Activated naive CD8-positive, alpha-beta T cell treated with anti-CD3 and anti-CD28 coated beads for 36 hours (primary cell): ENCODE measurements at places on chromosomes 7 and 10. TPM values are rescaled to one million over a fixed set of nuclear protein-coding genes. Genes with fewer than 3 reads are reported as not detected.

DNA sequence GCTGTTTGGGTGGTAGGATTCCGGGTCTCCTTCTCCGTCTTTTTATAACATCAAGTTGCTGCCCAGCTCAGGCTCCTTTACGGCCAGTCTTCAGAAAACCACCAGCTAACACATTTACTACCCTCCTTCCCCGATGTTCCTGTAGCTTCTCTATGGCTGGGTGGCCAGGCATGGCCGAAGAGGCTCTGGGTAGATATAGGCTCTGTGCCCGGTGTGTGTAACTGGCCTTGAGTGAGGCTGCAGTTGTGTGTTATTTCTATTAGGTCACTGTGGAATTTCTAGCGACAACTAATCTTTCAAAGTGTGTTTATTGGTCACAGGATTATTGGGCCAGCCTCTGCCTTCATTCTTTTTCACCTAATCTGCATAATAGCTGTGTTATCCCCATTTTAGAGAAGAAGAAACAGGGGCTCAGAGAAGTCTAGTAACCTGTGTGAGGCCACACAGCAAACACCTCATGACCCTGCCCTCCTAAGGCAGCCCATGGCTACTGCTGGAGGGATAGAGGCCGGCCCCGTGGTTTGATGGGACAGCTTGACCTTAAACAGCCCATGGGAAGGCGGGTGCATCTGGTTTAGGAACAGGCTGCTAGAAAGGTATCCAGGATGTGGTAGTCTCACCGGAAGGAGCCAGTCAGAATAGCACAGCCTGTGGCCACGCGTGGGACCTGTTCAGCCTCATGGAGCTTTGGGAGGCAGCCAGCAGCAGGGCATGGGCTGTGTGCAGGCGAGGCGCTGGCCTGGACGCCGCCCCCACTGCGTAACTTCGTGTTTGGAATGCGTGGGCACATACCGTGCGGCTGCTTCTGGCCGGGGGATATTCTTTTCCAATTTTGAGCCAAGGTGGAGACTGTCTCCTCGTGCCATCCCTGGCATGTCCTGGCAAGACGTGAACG lies 29.7 kb downstream of the HTRA1 start:
- peak; percentile 31 for DNase-seq

GRCh38 chr10:114525368-114525949 lies 121.2 kb upstream of the AFAP1L2 start:
- no peak for DNase-seq

MORN4 gene
- total RNA-seq: 3.4 TPM

GRCh38 chr10:14820010-14820774 lies 17.6 kb downstream of the CDNF start:
- DNase-seq: no peak

- DNase-seq: no peak
Measured at GRCh38 chr10:66307826-66308225, 618.0 kb upstream of the LRRTM3 start.

CLEC2L gene
- not detected for total RNA-seq

GRCh38 chr10:59229441-59229840 lies 53.0 kb downstream of the PHYHIPL start:
- DNase-seq: no peak

MMP21 gene
- total RNA-seq: not detected

- DNase-seq: no peak
Measured at GRCh38 chr10:126235091-126235978, 152.9 kb downstream of the ADAM12 start.

DNA sequence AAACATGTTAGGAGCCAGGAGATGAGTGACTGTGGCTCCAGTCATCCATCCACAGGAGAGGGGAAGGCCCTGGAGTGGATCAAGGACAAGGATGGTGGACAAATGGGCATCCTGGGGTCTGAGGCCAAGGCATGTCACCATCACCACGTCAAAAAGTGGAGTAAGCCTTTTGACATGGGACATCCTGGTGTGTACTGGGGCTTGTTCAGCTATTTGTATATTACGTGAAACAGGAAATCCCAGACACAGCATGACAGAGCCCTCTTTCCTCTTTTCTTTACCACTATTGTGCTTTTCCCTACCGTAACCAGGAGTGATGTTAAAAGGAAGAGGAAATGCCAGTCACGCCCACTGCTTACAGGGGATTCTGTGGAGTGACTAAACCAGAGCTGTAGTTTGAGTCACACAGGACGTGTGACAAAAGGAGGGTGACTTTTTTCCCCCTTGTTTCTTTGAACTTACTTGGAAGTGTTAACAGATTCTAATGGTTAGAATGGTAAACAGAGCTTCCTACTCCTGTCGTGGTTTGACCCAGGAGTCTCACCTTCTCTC lies 15.4 kb downstream of the ACSL5 start:
- peak; percentile 64 for DNase-seq

GRCh38 chr7:96949766-96950165 lies 55.6 kb upstream of the DLX6 start:
- no peak for DNase-seq

DNA sequence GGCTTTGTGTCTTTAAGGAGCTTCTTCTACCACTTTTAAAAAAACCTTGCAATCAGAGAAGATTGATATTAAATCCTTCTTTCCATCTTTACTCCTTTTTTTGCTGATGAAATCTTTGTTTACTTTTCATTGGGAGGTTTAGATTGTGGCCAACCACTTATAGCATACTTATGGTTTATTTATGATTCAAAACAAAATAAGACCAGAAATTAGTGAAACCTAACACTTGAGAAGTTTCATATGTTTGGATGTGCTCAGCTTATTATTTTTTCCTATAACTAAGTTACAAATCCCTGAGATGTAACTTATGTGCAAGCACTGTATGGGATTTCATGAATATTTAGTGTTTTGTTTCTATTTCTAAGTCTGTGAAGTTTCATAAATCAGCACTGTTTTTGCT lies 13.5 kb upstream of the PRPS1L1 start:
- DNase-seq: no peak

GRCh38 chr7:2379821-2380450 lies 23.5 kb upstream of the CHST12 start:
- no peak for DNase-seq

DNA sequence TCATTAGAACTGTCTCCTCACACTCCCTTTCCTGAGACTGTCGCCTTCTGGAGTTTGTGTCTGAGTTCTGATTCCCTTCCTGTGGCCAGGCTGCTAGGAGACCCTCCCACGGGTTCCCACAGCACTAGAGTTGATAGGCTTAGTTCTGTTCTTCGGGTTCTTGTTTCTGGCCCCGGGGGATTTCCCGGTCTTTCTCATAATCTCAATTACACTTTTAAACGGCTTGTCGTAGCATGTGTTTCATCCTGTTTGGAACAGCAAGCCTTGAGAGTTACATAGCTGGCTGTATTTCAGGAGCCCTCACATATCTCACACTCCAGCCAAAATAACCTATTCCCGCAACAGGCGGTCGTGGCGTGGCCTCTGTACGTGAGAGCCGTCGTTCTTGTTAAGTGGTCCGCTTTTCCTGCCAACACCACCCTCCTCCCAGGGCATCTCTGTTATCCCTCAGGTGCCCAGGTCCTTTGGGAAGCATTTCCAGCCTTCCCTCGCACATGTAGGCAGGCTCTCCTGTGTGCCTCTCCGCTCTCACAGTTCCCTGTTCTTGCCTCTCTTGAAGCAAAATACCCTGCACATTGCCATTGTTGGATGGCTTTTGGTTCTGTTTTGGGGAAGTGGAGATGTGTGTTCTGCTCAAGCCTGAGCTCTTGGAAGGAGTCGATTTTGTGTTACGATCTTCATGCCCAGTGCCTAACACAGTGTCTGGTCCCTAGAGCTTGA lies 46.0 kb downstream of the CDC123 start:
- DNase-seq: peak; percentile 58

KCNIP2 gene
- total RNA-seq: 1.7 TPM

TAS2R4 gene
- total RNA-seq: 0.27 TPM
